ENCODE measurements at places on chromosomes 1 and 21.

DNA sequence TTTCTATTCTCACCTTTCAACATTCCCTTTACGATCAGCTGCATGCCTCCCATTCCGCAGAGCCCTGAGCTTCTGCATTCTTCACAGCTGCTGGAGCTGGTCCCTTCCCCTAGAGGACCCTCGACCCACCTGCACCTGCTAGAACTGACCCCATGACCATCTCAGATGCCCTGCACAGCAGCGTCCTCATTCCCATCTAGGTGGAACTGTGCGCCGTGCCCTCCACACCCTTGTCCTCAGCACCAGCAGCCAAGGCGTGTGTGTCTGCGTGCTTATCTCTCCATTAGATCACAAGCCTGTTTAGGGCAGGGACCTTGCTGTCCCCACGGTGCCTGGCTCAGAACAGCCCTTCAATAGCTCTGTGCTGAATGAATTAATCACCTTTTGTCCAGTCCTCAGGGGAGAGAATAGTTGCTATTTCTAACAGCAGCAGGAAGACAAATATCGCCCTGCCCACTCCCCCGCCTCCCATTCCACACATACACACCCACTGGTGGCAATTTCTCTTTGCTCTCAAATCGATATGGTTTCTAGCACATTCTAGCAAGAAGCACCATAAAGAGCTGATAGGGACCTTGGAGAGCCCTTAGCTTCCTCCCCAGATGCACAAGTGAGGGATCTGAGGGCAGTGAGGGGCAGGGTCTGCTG lies 61.7 kb downstream of the KCNN3 start:
- DNase-seq = no peak

DNA sequence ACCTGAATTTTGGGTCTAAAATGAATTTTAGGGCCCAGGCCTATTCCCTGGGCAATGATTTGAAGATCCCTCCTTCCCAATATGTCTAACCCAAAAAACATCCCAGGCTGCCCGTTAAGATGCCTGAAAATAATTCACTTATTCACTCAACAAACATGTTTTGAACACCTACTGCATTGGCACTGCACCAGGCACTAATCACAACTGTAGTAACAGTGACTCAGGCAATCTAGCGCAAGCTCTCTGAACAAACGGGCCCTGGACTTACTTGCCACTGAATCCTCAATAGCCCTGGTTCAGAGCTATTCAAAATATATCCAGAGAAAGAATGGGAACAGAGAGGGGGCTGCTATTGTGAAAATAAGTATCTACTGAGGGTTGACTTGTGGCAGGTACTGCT lies 4.2 kb downstream of the CD244 start:
- DNase-seq = no peak

- no peak for DNase-seq
Measured at GRCh38 chr1:176187001-176187400, 20.1 kb downstream of the COP1 start.

DNA sequence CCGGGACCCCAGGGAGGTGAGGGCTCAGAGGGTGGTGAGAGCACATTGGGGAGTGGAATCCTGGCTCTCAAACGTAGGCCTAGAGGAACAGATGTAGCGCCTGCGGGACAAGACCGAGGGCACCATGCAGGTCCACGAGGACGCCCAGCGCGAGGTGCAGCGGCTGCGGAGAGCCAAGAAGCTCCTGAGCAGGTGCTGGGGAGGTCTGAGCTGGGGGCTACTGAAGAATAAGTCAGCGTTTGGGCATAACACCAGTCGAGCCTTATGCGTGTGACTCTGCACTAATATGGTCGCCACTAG lies 2.6 kb upstream of the NBPF3 start:
- no peak for DNase-seq

DNA sequence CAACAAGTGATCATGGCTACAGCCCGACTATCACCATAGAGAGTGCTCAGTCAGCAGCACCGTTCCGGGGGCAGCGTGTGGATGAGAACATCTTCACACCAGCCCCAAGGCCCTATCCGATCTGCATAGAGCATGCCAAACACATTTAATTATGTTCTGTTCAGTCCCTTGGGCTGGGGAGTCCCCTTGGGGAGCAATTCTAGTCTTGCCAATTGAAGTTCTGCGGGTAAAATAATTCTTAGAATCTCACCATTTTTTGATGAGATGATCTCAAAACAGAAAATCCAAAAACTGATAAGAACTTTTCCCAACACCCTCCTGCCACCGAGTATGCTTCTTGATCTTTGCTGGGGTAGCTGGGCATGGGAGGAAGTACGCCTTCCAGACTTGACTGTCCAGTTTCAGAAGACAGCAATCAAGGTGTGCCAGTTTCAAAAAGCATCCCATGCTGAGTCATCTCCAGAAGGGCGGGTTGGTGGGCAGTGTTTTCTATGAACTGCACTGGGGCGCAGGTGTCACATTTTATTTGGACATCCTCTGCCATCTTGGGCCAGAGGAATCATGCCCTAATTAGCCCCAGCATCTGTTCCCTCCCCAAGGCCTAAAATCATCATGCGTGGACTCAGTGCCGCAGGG lies 20.8 kb upstream of the PTPRF start:
- no peak for DNase-seq

DNA sequence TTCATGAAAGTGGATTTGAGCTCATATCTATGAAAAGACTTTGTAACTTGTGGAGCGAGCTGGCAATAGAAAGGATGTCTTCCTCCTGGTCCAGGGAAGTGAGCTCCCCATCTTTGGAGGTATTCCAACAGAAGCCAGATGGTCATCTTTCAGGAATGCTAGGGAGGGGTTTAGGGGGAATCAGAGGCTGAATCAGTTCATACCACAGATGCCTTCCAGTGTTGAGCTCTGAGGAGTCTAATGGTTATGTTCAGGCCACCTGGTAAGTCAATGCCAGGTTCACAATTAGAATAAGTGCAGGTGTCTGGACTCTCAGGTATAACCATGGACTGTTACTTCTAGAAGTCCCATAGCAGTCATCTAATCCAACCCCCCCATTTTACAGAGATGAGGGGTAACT lies 119.1 kb downstream of the ACTL8 start:
- no peak for DNase-seq

DNA sequence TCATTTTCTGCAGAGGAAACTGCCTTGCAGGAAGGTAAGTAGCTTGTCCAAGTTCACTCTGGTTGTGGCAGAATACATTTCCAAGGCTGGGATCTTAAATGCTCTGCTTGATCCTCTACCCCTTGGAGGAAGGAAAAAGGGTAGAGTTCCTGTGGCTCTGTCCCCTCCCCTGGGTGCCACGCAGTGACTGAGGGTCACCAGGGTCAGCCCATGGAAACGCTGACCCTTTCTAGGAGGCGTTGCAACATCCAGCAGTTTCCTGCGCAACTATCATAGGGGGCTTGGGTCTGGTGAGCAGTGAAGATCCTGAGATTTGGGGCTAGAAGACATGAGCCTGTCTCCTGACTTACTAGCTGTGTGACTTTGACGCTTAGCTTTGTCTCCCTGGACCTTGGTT lies 29.4 kb upstream of the EPS8L3 start:
- peak; percentile 7 for DNase-seq

DNA sequence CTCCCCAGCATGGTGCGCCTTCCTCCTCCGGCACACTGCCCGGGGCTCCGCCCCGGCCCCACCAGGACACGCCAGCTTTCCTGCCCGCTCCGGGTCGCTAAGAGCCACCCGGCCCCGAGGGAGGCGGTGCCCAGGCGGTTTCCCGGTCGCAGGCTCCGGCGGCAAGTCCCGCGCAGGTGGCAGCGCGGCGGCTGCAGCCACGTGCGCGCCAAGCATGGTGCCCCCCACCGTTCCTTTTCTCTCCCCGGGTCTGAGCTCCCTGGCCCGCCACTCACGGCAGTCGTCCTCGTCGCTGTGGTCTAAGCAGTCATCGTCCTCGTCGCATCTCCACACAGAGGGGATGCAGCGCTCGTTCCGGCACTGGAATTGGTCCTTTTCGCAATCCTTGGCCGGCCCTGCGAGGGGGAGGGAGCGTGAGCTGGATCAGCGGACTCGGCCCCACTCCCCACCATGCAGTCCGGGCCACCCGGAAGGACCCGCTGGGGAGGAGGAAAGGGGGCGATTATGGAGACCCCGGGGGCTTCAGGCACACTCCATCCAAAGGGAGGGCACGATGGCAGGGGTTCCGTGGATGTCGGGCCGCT lies 1.2 kb downstream of the LRP8 start:
- no peak for DNase-seq

- no peak for DNase-seq
Measured at GRCh38 chr1:44114098-44114497, 4.5 kb upstream of the KLF17 start.

DNA sequence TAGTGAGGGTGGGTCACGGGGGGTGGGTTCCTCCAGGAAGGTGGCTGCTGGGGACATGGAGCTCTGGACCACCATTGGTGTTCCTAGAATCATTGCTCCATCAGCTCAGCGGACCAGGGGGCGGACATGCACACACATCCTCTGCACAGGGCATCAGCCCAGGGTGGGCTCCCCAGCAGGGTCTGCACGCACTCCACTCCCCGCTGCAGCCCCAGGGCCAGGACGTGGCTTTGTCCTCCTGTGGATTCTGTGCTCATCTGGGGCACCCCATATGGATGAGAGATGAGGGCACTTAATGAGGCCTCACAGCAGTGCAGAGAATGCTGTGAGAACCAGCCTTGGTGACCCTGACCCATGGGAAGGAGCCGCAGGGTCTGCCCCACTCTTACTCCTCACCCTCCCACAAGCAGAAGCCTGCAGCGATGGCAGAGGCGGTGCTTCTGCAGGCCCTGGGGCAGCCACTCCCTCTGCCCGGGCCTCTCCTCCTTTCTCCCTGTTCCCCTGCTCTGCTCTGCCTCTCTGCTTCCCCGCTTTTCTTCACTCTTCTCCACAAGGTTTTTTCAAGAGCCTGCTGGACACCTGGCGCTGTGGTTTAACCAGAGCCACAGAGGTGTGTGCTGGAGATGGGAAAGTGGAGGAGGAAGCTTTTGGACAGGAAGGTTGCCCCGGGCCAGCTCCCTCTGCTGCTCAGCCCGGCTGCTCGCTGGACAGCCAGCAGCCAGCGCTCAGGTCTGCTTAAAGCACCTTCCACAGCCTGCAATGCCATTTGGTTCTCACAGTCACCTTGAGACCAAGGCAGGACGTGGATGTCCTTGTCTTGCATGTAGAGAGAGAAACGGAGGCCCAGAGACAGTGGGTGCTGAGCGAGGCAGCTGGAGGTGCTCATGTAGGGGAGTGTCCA lies 26.3 kb upstream of the PCBP3 start:
- peak; percentile 47 for DNase-seq

GRCh38 chr1:3742439-3743298 lies 9.6 kb upstream of the CCDC27 start:
- DNase-seq = no peak

GRCh38 chr21:41396558-41397075 lies 29.4 kb upstream of the MX1 start:
- DNase-seq = peak; percentile 79

DNA sequence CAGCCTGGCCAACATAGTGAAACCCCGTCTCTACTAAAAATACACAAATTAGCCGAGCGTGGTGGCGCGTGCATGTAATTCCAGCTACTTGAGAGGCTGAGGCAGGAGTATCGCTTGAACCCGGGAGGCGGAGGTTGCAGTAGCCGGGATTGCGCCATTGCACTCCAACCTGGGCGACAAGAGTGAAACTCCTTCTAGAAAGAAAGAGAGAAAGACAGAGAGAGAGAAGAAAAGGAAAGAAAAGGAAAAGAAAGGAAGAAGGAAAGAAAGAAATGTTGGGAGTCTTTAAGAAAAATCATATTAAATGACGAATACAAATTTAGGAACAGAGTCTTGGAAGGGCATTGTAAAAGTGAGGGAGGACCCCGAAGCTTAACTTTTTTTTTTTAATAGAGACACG lies 1.8 kb upstream of the HNRNPR start:
- no peak for DNase-seq

DNA sequence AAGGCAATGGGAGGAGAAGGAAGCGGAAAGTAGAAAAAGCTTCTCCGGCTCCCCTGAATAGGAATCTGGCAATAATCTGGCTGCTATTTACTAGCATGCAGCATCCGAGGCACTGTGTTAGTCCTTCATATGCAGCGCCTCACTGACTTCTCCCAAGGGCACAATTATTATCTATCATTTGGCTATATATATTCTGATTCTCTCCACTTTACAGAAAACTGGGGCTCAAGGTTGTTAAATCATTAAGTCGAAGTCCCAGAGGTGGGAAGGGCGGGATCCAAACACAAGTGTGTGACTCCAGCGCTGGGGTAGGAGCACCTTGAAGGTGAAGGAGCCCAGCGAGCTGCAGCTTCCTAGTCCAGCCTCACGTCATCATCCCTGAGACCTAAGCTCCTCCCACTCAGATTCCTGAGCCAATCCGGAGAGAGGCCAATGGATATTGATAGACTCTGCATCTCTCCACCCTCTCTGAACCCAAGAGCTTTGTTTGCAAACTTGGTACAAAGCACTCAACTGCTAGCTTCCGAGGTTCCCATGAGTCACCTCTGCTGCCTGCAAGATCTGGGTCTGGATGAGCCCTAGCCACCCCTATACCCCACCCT lies 16.6 kb upstream of the EYA3 start:
- no peak for DNase-seq

DNA sequence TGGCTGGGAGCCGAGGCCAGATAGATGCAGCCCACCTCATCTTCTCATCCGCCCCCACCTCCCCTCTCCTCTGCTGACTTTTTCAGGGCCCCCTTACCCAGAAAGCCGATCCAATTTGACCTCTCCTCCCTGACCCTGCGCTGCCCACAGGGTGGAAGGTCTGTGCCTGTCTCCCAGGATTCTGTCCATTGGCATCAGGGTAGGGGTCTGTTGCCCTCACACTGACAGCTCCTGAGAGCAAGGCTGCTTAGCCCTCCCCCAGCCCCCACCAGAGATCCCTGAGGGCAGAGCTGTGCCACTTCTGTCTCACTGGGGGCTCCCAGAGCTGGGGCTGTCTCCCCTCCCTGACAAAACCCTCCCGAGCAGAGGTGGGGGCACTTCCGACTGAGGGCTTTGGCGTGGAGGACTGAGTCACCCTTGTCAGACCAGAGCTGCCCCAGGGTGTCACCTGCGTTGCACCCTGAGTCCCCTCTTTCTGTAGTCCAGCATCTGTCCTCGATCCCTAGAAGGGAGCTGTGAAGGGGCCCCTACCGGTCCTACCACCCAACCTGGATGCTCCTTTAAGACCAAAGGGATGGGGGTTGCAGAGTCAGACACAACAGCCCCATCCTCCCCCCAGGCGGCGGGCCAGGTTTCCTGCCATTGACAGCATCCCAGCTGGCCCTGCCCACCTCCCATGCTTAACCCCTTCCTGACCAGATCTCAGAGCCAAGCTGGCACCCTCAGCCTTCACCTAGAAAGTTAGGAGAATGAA lies 2.4 kb upstream of the FAM110D start:
- no peak for DNase-seq

- no peak for DNase-seq
Measured at GRCh38 chr1:121516234-121516967, 331.6 kb downstream of the SRGAP2C start.

- no peak for DNase-seq
Measured at GRCh38 chr1:197465528-197466327, 197.7 kb downstream of the CRB1 start.

GRCh38 chr1:178407215-178407614 lies 89.5 kb downstream of the CLEC20A start:
- no peak for DNase-seq

GRCh38 chr1:234260578-234260977 lies 112.7 kb upstream of the COA6 start:
- no peak for DNase-seq
